ENCODE measurements at places on chromosomes 6 and 20. TPM values are rescaled to one million over a fixed set of nuclear protein-coding genes. Genes with fewer than 3 reads are reported as not detected.
A peak's percentile ranks its signal among the peaks of the same experiment; 100 is the strongest.

GRCh38 chr20:36672991-36673390 lies 27.0 kb upstream of the SLA2 start:
- DNase-seq, result peak; percentile 32

- no peak for DNase-seq
These were observed 50.6 kb upstream of the FANCE start for GRCh38 chr6:35401514-35401913.

OXT gene
- total RNA-seq, result not detected

DNA sequence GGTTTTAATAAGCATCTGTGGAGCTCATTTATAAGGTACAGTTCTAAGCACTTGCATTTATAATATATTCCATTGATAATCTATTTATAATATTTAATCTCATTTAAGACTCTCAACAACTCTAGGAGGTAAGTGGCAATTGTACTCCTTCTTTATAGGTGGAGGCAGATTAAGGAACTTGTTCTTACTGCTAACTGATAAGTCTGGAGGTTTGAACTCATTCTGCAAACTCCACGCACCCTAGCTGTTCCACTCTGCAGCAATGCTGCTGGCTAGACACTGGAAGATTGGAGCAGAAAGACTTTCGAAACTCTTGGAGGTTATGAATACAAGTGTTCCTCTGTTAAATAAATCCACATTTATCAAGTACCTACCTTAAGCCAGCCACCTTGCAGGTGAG lies 793 bp upstream of the HDAC2 start:
- peak; percentile 26 for DNase-seq

JAG1 gene
- total RNA-seq, result 98.4 TPM

GRCh38 chr6:34705241-34705640 lies 8.7 kb upstream of the ILRUN start:
- DNase-seq, result no peak

POFUT1 gene
- 33.5 TPM for total RNA-seq

GRCh38 chr20:40738976-40739375 lies 49.9 kb upstream of the MAFB start:
- no peak for DNase-seq

GSTA1 gene
- total RNA-seq, result 1.6 TPM

AP5S1 gene
- 18.0 TPM for total RNA-seq

- no peak for DNase-seq
These were observed 367.9 kb downstream of the PREX1 start for GRCh38 chr20:48459722-48460395.

PREX1 gene
- total RNA-seq, result 29.4 TPM

MLIP gene
- 51.3 TPM for total RNA-seq

DNA sequence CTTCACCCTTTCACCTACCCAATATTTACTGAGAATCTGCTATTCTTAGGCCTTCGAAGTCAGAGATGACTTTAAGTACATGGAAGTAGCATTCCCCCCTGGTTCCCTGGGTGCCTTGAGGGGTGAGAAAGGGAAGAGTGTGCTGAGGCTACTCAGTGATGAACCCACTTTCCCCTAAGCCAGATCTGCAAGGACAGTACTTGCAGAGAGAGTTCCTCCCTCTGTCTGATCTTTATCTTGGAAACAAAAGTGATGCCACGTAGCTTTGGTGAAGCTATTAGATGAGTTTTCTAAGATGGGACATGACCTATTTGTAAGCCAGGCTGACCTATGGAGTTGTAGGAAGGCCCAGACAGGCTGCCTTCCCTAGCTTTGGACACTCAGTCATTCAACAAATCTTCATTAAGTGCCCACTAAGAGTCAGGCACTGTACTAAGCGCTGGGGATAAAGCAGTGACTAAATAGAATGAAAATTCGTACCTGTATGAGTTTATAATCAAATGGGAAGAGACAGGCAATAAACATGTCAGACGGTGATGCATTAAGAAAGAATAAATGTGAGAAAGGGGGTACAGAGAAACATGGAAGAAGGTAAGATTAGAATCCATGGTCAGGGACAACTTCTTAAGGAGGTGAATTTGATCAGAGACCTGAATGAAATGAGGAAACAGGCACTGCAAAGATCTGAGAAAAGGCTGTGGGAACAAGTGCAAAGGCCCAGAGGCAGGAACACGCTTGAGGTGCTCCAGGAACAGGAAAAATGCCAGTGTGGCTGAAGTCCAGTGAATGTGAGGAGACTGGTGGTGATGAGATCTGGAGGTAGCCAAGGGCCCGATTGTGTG lies 42.2 kb downstream of the BCL2L1 start:
- DNase-seq, result no peak

- no peak for DNase-seq
These were observed 59.3 kb upstream of the JAG1 start for GRCh38 chr20:10733122-10733521.

GGTLC1 gene
- not detected for total RNA-seq

GRCh38 chr20:37407019-37407566 lies 61.2 kb downstream of the SRC start:
- no peak for DNase-seq

DNA sequence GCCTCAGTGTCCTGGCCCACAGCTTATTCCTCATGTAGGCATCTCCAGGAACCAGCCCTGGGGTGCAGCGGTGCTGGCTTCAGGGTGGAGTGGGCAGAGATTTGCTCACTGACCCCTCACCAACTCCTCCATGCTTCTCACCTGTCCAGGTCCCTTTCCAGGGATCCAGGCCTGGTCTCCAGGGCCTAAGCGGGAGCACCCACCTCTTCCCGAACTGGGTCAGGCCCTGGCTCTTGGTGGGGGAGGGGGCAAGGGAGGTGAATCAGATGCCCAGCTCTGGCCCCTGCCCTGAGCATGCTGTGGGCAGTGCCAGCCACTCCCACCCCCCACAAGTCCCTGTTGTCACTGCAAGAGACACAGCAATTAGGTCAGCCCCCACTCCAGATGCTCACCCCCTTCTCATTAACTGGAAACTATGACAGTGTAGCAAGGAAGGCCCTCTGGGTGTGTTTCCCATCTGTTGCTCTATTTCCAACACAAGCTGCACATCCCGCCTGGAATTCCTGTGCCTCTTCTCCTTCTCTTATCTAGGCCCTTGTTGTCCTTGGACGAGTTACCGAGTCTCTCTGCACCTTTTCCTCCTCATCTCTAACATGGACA lies 37.0 kb downstream of the MDFI start:
- DNase-seq, result peak; percentile 75

- DNase-seq, result no peak
These were observed 20.1 kb upstream of the UBE2V1 start for GRCh38 chr20:50133041-50133440.

HLA-DRB1 gene
- 12.9 TPM for total RNA-seq

DNA sequence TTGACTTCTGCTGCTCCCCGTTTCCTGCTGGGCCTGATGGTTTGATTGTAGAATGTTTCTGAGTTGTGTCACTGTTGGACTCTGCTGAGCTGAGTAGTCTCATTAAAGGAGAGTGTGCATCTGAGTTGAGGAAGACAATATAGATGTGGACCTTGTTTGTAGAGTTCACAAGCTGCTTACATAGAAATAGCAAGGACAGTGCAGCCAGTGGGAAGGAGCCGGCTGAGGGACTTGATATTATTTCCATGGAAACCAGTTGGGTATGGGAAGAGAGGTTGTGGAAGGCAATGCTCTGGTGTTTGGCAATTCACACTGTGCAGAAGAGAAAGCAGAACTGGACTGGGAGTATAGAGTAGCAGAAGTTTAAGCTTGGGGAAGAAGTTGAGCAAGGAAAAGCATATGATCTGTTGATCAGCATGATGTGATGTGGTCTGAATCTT lies 14.8 kb downstream of the IGF2R start:
- no peak for DNase-seq

GPRC6A gene
- total RNA-seq, result not detected

DNA sequence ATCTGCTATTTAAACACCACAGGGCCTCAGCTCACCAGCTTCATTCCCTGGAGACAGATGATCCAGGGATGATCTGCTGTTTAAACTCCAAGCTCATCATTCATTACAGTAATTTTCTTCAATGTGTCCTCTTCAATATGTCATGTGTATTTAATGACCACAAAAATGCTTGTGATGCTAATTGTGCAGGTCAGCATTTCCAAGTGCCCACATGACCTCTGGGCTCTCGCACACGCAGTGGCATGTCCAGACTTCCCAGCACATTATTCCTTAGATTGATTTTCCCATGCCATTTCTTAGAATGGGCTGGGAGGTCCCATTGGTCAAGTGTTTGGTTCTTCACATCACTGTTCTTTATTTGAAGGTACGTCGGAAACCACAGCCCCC lies 434.4 kb downstream of the HAO1 start:
- no peak for DNase-seq

DNA sequence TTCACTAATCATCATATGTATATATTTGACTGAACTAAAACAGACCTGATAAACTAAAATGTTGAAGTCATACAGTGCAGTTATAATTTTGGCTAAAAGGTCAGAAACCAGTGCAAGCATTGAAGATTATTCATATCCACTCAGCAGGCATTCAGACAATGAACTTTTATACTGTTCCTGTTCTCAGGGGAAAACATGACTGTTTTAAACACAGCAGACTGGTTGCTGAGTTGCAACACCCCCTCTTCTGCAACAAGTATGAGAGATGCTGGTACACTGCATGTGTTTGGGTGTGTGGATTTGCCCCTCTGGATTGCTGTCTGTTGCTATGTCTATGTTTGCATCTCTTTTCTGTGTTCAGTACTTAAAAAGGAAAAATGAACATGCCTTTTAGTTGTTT lies 206.8 kb downstream of the EYA4 start:
- no peak for DNase-seq

GRCh38 chr6:165052561-165053480 lies 256.6 kb downstream of the C6orf118 start:
- DNase-seq, result no peak

KCNG1 gene
- total RNA-seq, result 1.3 TPM

GRCh38 chr6:153357391-153357790 lies 226.3 kb upstream of the RGS17 start:
- DNase-seq, result no peak

CSTF1 gene
- 46.3 TPM for total RNA-seq

DNA sequence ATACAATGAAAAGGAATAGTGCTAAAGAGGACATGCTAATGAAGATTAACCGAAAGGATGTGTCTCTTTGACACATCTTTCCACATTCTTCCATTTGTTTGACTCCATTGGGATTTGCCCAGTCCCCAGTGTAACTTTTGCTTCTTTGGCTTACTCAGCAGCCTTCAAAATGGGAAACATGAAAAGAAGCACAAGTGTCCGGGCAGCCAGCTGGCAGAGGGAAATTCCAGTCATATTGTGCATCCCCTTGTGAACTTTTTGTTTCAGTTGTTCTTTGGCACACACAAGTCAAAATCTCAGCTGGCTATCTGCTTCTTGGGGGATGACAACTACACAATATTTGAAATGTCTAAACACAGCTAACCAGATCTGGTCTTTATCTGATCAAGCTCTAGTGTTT lies 157.4 kb downstream of the OGFRL1 start:
- DNase-seq, result peak; percentile 66

CD83 gene
- 16.7 TPM for total RNA-seq

PGC gene
- total RNA-seq, result not detected

- DNase-seq, result no peak
These were observed 956.6 kb downstream of the KIF16B start for GRCh38 chr20:15616626-15617025.

DNA sequence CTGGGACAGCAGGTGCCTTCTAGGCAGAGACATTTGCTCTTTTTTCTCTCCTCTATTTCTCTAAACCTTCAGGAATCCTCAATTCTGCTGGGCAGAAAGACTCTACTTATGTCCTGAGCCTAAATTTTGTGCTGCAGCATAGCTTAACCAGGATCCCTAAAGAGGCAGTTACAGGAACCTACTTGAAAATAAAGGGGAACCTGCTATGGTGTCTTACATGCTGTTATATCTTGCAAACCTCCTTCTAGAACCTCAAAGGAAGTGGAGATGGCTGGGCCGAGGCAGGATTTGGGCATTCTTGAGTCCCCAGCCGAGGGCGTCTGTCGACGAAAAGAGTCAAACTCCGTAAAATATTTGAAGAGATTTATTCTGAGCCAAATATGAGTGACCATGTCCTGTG lies 17.1 kb upstream of the GMNN start:
- DNase-seq, result no peak

PTPRT gene
- total RNA-seq, result 0.92 TPM

DNA sequence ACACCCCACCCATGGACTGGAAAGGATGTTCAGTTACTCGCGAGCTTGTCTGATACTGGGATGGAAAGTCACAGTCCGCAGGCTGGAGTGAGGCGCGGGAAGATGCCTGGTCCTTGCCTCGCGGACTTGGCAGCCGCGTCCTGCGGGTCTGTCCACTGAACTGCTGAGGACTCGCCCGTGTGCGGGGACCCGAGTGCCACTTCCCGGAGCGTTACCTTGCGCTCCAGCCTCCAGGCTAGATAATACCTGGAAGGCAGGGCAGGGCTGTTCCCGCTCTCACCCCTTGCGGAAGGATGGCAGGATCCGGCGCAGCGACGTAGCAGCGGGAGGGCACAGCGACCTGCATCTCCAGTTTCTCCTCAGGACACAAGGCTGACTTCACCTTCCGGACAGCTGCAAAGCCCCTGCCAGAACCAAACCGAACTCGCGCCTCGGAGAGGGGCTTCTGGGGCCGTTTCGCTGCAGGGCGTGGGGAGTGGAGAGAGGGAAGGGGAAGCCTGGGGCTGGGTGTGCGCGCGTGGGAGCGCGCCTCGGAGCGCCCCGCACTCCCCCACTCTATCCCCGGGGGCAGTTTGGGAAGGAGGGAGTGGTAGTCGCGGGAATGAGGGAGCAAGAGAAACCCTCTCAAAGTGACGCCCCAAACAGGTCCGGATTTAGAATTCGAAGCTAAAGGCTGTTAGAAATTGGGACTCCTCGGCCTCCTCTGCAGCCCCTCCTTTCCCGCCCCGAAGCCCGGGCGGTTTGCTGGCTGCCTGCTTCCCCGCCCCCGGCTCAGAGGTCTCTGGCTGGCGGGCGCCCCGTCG lies at the start of gene KCNQ5:
KCNQ5 (plus strand) TSS at position 774 of the 803 bp plus-strand sequence.
- DNase-seq, result peak; percentile 23

- DNase-seq, result no peak
These were observed 157.6 kb downstream of the ARHGAP18 start for GRCh38 chr6:129552413-129552812.

CTSZ gene
- total RNA-seq, result 90.7 TPM

SNAI1 gene
- total RNA-seq, result 0.31 TPM

DNA sequence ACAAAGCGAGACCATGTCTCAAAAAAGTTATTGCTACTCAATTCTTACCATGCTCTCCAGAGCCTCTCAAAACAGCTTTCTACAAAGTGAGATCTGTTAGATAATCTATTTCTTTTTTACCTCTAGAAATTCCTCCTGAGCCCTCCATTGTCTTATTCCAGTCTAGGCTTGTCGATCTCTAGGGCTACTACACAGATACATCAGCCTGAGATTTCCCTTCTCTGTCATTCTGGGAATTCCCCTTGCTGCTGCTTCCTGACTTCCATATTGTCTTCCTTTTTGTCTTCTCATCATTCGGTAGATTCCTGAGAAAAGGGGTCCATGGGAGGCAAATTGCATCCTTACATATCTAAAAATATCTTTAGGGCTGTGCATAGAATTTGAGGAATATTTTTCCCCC lies 75.6 kb upstream of the GNRH2 start:
- no peak for DNase-seq

- DNase-seq, result no peak
These were observed 177.8 kb downstream of the CDKAL1 start for GRCh38 chr6:20712011-20712410.

TSBP1 gene
- total RNA-seq, result not detected

PDE7B gene
- 14.6 TPM for total RNA-seq

Data from tongue (tissue), 3 donors.